ENCODE measurements at places on chromosomes 13 and 19. TPM values are rescaled to one million over a fixed set of nuclear protein-coding genes. Genes with fewer than 3 reads are reported as not detected.

GRCh38 chr13:22316494-22317025 lies 645.7 kb downstream of the FGF9 start:
- no peak for DNase-seq

RASGRP4 gene
- 1.8 TPM for total RNA-seq

DNA sequence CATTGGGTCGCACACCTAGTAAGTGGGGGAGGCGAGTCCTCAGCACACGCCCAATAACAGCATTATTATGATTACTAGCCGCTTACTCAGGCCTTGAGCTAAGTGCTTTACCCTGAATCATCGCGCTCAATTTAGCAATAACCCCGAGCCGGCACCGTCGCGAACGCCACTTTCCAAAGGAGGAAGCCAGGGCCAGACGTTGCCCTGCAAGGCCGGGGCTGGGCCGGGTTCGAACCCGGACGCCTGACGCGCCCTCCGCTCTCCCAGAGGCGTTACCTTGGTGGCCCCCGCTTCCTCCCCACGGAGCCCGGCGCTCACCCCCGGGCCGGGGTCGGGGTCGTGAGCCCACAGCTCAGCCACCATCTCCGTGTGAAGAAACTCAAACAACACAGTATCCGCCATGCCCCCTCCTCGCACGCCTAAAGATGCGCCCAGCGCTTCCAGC lies at the start of gene TRAPPC6A:
TSS of gene TRAPPC6A (minus strand) at position 421 of the 445 bp plus-strand sequence. CDS start at position 402, 19 bp downstream.
- DNase-seq, result no peak

GRCh38 chr19:44807162-44807561 lies 1.7 kb upstream of the BCAM start:
- DNase-seq, result no peak

DNA sequence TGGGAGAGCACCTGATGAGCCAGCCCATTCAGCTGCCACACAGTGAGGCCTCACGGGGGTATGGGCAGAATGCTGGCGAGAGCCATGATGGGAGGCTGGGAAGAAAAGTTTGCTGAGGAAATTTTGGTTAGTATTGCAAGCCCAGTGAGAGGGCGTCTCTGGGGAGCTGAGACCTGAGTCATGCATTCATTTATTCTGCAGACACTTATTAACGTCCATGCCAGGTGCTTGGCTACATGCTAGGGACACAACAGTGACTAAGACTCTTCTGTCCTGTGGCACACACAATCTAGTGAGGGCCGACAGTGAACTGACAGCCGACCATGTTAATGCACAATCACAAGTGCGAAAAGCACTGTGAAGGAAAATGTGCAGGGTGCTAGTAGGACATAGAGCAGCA lies 27.2 kb downstream of the WDR62 start:
- no peak for DNase-seq

SMAD9 gene
- total RNA-seq, result 0.11 TPM

DNA sequence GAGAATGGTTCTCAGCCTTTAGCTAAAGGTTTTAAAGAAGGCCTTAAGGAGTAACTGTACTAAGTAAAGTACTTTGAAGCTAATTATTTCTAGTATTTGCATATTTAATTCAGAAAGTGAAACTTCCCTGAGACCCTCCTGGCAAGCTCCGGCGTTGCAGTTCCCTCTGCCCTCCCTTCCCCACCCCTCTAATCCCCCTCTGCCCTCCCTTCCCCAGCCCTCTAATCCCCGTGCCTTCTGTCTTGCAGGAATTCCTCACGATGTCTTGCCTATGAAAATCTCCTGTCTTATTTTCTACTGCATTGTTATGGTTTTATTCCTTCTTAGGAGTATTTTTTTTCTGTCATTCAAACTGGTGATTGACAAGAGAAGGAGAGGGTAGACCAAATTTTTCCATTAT lies 236.9 kb downstream of the COL4A1 start:
- DNase-seq, result no peak

DNA sequence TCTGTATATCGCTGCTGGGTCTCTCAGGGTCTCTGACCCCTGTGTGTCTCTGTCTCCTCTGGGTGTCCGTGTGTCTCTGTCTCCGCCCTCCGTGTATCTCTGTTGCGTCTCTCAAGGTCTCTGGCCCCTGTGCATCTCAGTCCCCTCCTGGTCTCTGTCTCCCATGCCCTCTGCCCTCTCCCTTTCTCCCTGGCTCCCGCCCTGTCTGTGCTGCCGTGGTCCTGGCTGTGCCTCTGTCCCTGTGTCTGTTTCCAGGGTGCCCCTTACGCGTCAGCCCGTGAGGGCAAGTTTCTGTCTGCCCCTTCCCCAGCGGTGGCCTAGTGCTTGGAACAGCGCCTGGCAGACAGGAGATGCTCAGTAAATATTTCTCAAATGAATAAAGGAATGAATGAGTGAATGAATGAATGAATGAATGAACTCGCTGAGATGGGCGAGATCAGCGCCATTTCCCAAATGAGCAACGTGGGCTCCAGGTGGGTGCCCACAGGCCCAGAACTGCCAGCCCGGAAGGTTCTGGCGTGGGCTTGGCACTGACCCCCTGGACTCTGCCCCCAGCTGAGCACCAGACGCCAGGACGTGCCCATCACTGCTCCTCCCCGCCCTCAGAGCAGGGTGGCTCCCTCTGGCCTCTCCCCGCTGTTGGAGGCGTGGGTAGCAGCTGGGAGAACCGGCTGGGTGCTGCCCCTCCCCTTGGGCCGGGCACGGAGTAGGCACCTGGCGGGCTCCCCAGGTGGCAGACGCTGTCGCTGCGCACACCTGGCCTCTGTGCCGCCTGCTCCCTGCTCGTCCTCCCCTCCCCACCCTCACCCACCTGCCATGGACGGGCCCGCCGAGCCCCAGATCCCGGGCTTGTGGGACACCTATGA lies at the start of gene SULT2B1:
TSS of gene SULT2B1 (plus strand) at position 736 of the 866 bp plus-strand sequence. CDS start at position 817, 81 bp downstream.
- no peak for DNase-seq

All from activated CD8-positive, alpha-beta T cell treated with anti-CD3 and anti-CD28 coated beads for 36 hours (primary cell).